ENCODE measurements at places on chromosomes 5 and 9.

DNA sequence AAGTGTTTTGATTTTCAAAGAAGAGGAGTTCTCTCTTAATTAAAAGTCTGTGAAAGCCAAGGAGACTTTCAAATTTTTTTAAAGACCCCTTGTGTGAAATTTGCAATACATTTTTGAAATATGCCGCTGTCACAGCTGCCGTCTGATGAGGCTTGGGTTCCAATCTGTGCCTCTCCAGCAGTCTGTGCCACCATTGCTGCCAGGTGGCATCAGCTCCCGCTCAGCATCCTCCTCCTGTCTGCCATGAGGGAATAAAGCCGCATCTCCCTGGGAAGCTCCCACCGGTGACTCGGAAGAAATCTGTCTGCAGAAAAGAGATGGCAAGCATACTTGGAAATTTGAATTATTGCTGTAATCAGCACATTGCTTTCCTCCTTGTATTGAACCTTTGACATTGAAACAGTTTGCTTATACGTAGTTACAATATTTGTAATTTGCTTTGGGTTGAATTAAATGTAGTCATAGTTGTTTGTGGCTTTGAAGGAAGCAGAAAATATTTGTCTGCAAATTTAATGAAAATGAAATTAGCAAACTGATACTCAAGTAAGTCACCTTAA, 145.7 kb upstream of the SNX2 start:
- DNase-seq = no peak

GRCh38 chr5:107378218-107378899, 292.4 kb downstream of the EFNA5 start:
- no peak for DNase-seq

DNA sequence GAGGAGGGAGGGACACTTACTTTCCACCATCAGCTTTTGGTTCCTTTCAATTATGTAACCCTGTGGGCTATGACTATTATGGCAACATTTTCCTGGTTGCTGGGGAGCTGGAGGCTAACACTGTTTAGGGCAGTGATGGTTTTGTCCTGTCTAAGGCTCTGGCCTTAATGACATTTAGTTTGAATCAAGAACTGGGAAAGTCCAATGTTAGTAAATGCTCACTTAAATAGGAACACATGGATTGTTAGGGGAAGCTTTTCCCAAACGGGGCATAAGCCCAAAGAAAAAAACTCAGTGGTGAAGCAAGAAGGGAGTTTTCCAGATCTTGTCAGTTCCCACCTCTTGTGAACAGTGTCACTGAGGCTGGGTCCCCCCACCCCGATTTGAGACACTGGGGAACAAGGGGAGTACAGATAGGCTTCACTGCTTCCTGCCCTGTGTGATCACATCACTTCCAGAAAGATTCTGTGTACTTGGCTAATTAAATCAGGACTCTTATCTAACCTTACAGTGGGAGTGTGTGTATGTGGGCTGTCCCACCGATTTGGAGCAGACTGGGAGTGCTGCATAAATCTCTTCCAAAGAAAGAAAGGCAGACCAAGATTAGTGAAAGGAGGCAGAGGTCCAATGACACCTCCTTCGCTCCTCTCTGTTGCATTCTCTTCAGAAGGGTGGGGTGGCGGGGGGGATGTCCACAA, 206.4 kb downstream of the PTTG1 start:
- no peak for DNase-seq

- DNase-seq = no peak
These were observed 63.3 kb downstream of the TMEM38B start for GRCh38 chr9:105757496-105758251.

DNA sequence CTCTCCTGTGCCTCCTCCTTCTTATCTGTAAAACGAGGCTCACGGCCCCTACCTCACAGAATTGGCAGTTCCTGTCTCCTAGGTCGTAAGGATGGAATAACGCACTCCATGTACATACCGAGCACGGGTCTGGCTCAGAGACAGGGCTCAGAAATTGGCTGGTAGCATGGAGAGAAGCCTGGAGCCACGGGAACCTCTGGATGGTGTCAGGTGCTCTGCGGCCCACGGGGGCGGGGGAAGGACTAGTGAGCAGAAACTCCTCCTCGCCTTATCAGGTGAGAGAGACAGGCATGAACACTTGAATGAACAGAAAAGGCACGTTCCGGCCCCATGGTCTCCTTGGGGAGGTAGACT, 15.4 kb upstream of the C5orf47 start:
- DNase-seq = no peak

GRCh38 chr9:85514256-85514655, 227.5 kb downstream of the AGTPBP1 start:
- no peak for DNase-seq

- no peak for DNase-seq
These were observed 6.3 kb upstream of the KCNIP1 start for GRCh38 chr5:170497311-170498038.

- no peak for DNase-seq
These were observed 31.5 kb downstream of the OLFML2A start for GRCh38 chr9:124808246-124808956.

DNA sequence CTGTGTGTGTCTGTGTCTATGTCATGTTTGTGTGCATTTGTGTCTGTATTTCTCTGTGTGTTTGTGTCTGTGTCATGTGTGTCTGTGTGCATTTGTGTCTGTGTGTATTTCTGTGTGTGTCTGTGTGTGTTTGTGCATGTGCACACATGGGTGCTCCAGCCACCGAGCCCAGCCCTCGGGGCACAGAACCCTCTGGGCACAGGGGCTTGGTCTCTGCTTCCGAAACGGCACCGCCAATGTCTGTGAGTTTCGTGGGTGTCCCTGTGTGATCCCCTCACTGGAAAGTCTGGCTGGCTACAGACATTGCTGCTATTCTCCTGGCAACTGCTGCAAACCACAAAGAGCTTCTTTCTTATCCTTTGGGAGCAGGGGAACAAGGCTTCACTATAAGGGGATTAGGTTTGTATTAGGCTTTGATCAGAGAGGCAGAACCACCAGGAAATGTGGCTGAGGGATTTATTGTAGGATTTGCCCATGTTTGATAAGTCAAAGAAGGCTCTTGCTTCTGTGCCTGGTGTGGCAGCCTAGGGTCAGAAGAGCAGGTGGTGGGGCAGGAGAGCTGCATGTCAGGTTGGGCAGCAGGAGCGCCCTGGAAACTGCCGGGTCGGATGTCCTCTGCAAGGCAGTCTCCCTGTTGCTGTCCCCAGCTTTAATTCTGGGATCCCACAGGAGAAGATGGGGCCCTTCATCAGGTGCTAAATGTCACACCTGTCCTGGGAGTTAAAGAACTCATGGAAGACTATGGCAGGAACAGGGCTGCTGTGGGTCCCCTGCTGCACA, 39.6 kb upstream of the FCN1 start:
- DNase-seq = no peak

DNA sequence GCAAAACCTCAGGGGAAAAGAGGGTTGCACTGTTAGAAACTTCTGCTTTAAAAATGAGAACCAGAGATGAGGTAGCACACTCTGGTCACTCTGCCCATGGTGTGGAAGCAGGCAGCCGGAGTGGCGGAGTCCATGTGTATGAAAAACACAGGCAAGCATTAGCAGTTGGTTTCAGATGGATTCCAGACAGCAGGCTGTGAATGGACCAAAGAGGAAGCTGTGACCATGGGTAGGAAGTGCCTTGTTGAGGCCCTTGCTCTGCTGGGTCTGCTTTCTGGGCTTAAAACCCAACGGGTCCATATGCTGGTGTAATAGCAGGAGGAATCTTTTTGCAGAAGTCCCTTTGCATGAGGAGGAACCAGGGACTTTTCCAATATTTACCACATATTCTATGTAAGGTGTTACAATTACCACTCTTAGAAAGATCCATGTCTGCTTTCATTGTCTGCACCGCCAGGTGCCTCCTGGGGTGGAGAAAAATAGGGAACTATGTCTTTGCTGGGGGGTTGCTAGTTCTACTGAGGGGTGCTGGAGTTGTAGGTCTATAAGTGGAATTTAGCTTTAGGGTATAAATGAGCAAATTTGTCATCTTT, 77.0 kb downstream of the ANKRD55 start:
- DNase-seq = no peak

DNA sequence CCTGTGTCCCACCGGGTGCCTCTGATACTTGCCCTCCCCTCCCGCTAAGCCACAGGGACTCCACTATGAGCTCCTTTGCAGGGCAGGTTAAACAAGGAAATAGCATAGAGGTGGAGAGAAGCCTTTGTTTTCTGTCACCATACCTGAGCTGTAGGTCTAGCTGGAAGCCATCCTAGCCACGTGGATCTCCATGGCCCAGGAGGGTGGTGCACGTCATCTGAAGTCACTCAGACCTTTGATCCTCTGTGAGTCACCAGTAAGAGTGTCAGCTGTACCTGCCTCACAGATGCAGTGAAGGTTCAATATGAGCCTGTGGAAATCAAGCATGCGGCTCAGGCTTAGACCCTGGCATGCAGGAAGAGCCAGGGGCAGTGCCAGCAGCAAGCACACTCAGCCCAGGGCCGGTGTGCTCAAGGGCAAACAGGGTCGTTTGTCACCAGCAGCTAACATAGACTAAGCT, 55.1 kb downstream of the ASS1 start:
- no peak for DNase-seq

- no peak for DNase-seq
These were observed 296.1 kb downstream of the NDUFS4 start for GRCh38 chr5:53856506-53856905.

- DNase-seq = no peak
These were observed 15.1 kb downstream of the IRF1 start for GRCh38 chr5:132475497-132475882.

- DNase-seq = no peak
These were observed 72.0 kb upstream of the IQGAP2 start for GRCh38 chr5:76331126-76331525.

- DNase-seq = no peak
These were observed 331.2 kb upstream of the SMARCA2 start for GRCh38 chr9:1683951-1684350.

DNA sequence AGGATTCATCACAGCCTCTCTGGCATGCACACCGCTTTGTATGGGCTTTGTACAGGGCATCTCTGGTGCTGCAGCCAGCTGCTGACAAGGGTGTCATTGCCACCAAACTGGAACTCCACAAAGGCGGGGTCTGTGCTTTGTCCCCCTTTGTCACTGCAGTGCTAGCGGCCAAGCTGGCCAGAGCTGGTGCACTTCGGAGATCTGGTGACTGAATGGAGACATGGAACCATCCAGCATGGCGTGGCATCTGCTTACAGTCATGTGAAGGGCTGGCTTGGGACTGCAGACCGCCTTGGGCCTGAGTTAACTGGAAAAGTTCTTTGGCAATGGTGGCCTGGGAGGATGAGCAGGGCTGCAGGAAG, 18.7 kb upstream of the COL5A1 start:
- DNase-seq = no peak

DNA sequence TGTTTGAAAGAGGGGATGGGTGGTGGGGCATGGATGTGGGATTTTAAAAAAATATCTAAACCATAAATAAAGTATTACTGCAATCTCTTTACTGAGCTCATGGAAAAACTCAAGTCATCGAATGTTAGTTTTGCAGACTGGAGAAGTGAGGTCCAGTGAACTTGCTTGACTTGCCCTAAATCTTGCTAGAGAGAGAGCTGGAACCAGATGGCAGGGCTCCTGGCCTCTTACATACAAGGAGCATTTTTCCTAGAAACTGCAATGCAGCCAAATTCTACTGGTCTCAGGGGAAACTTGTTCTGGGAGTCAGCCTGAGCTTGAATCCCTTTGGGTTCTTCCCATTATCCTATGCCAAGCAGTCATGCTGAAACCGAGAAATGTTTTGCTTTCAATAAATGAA, 2.9 kb upstream of the TGFBI start:
- no peak for DNase-seq

- DNase-seq = no peak
These were observed 16.2 kb downstream of the REXO4 start for GRCh38 chr9:133401588-133401987.

GRCh38 chr9:137253717-137254623, 1.2 kb upstream of the NELFB start:
- DNase-seq = peak; percentile 21

DNA sequence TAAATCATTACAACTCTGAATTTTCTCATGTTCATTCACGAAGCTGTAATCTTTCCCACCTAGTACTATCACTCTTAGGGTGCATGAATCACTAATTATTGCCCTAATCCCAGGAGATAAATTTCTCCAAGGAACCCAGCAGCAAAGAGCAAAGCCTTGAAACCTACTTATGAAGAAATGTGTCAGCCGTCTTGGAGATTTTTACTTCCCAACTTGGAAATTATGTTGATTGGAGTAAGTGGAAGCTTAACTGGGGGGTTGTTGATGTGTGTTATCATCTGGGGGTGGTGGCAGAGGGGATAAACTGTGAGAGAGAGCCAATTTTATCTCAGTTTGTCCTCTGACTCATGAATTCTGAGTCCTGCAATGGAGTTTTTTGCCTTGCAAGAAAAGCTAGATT, 440.5 kb upstream of the WWC1 start:
- no peak for DNase-seq

DNA sequence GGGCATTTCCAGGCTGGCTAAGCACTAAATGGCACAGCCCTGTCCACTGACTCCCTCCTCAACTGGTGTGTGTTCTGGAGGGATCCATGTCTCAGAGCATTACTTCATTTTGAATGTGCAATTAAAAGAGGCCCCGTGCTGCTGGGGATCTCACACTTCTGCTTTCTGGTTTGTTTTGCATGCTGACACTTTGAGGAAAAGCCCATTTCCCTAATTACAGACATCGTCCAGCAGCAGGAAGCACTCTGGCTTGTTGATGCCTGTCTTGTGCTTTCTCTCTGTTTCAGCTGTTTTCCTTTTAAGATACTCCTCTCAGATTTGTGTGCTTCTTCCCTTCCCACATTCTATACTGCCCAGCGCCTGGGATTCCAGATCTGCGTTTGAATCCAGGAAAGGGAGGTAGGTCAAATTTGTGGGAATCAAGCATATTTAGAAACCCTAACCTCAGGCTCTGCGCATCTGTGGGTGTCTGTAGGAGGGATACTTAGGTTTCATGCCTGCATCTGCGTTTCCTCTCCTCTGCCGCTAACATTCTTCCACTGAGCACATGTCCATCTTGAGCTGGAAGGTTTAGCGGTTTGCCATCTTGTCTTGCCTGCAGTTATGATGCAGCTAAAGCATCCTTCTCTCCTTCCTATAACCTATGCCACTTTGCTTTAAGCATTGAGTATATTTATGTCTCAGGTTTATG, 25.7 kb downstream of the SYK start:
- DNase-seq = no peak

- DNase-seq = no peak
These were observed 248.7 kb downstream of the TAF11L14 start for GRCh38 chr5:17882760-17883488.

- DNase-seq = no peak
These were observed 132.0 kb upstream of the SV2C start for GRCh38 chr5:75951158-75951557.

- DNase-seq = no peak
These were observed 172.6 kb upstream of the RAI14 start for GRCh38 chr5:34483442-34484033.

DNA sequence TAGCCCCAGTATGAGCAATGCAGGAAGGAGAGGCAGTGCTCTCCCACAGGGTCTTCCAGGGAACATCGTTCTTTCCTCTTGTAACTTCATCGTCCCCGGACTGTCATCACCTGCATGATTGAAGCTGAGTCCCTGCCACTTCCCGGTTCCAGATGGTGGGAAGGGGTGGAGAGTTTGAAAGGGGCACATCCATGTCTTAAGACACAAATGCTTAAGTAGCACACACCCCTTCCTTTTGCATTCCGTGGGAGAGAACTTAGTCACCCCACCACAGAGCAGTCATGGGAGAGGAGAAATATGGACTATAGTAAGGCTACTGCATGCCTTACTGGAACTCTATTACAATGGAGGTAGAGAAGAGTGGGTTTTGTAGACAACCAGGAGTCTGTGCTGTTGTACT, 165.3 kb upstream of the GAS1 start:
- no peak for DNase-seq

- DNase-seq = no peak
These were observed 205.2 kb downstream of the CAAP1 start for GRCh38 chr9:26687421-26687820.

GRCh38 chr5:58666598-58667581, 84.0 kb downstream of the RAB3C start:
- no peak for DNase-seq

Measured in hematopoietic multipotent progenitor cell treated with erythropoietin and hydrocortisone succinate and interleukin-3 and kit ligand, for 17 days (in vitro differentiated cells).